ENCODE measurements at places on chromosomes 3 and 15. TPM values are rescaled to one million over a fixed set of nuclear protein-coding genes. Genes with fewer than 3 reads are reported as not detected.

- DNase-seq, result no peak
Measured at GRCh38 chr15:22811640-22812039, 25.2 kb downstream of the NIPA1 start.

DNA sequence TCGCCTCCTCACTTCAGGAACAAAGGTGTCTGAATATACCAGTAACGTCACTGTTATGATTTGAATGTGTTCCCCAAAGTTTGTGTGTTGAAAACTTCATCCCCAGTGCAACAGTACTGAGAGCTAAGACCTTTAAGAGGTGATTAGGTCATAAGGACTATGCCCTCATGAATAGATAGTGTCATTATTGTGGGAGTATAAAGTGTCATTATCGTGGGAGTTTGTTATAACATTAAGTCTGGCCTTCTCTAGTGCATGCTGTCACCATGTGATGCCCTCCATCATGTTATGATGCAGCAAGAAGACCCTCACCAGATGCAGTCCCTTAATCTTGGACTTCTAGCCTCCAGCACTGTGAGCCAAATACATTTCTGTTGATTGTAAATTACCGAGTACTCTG is 53.7 kb upstream of the TLE3 start:
- DNase-seq, result no peak

- DNase-seq, result peak; percentile 63
Measured at GRCh38 chr15:101258238-101259144, 6.6 kb upstream of the CHSY1 start.

DNA sequence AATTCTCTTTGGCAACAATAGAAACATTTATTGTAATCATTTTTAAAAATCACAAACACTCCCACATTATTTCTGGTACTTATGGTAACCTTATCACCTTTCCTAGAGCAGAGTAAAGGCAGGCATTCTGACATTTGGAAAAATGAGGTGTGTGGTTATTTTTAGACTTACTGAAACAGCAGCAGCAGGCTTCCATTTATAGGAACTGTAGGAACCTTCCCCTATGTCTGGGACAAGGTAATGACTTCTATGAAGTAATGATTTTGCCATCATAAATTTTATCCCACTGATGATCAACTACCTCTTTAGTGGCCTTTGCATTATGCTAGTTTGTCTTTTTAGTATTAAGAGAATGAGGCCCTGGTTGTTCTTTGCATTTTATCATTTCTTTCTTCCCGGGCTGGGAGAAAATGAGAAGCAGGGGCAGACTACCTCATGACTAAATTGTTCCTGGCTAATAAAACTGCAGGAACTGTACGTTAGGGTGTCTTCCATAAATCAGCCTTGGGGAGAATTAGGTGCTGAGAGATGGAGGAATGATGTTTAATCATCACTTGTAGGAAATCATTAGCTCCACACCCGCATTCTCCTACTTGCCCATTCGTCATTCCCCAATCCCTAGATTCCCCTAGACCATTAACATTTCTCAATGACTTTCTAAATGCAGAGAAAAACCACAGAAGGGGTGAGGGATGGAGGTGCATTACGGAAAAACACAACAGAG is 680.3 kb downstream of the AGBL1 start:
- DNase-seq, result no peak

Gene KCNMB3
- 1.5 TPM for total RNA-seq

Measured in left cardiac atrium (tissue), 4 donors.